HFFc6 (cell line): ENCODE measurements at places on chromosomes 2 and 18.

- no peak overlapping the region for H3K27ac ChIP-seq
- no peaks in the 10 kb centered on the region for H3K4me1 ChIP-seq
- DNase-seq, result no peak
- no peaks in the 10 kb centered on the region for H3K36me3 ChIP-seq
- no peak overlapping the region for H3K4me3 ChIP-seq
- H3K27me3 ChIP-seq, result peaks cover 17% of the 10 kb centered on the region
These were observed 34.8 kb downstream of the GATA6 start for GRCh38 chr18:22204214-22204536.

DNA sequence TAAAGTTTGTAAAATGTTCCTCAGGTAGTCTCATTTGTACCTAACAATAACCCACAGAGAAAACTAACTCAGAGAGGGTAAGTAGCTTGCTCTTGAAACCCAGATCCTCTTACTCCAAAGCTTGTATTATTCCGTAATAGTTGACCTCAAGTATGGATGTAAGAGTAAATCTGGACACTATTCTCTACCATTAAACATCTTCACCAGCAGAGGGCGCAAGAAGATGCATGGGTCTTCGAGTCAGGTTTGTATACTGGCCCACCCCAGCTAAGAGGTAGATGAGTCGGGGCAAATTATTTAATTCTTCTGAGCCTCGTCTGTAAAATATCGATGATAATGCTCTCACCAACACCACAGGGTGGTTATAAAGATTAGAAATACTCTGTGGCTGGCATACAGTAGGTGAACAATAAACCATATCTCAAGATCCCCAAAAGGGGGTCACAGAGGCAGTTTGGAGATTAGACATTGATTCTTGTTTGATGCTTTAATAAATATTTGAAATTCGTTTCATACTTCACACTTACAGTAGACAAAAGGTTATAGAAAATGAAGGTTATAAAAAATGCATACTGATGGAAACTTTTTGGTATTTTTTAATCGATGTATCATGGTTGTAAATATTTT, 3.5 kb upstream of the CABLES1 start:
- H3K36me3 ChIP-seq, result no peaks in the 10 kb centered on the region
- H3K27me3 ChIP-seq, result no peaks in the 10 kb centered on the region; the same call in 1 of the 2 replicates
- peak; percentile 65 for DNase-seq
- 0 out of 2 replicates have a peak, but pooled peaks cover 11% of the 10 kb centered on the region for H3K4me1 ChIP-seq

- H3K27ac ChIP-seq, result peak overlapping the region; percentile 95
- DNase-seq, result peak; percentile 75
- peaks cover 4% of the 10 kb centered on the region for H3K36me3 ChIP-seq
- H3K27me3 ChIP-seq, result no peaks in the 10 kb centered on the region
- H3K4me3 ChIP-seq, result peak overlapping the region; percentile 43
- peaks cover 83% of the 10 kb centered on the region for H3K4me1 ChIP-seq
These were observed 35.5 kb downstream of the EFEMP1 start for GRCh38 chr2:55887901-55888624.

DNA sequence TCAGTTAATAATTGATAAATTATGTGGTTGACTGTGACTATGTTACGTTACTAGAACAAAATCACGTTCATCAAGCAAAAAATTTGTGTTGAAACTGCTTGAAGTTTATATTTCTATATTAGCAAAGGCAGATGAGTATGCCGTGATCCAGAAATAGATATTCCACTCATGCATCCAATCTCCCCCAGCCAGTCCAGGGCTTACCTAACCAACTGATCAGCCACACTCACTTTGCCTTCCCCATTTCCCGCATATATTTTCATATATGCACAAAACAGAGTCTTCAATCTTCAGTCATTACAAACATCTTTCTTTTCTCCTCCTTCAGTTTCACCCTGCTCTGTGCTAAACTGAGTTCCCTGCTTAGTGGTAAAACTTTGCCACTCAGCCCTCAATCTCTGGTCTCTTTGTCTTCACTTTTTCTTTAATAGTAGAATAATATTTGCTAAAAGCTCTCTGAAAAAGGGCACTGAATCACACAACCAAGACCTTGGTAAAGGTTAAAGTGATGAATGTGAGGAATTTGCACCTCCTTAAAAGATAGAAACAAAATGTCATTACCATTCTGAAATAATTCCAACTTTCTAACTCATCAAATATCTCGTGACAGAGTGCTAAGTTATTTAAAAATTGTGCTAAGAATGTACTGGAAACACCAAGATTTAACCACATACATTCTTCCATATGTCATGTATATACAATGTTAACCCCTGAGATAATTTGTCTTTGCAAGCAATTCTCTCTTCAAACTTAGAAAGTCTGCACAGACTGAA, 893.2 kb upstream of the CRIM1 start:
- no peaks in the 10 kb centered on the region for H3K27me3 ChIP-seq
- no peak overlapping the region; the same call in 1 of the 2 replicates for H3K4me3 ChIP-seq
- H3K4me1 ChIP-seq, result no peaks in the 10 kb centered on the region
- no peak overlapping the region for H3K27ac ChIP-seq
- DNase-seq, result no peak

DNA sequence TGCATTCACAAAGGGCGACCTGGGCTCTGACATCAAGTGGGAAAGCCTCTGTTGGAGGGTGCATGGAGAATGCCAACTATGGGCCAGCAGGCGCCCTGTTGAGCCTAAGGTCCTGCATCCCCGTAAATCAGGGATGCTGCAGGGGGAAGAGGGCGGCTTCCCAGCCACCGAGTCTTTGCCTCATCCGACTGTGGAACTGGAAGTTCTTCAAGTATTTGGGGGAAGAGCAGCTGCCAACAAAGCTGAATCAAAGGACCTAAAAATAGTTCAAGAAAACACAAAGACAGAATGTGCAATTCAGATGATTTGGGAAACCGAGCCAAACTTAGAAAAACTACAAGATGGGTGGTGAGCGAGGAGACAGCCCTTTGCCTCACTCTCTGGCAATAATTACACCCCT, 281.1 kb upstream of the MGAT5 start:
- peak; percentile 57 for DNase-seq
- H3K4me3 ChIP-seq, result peak overlapping the region; percentile 55
- peaks cover 82% of the 10 kb centered on the region for H3K4me1 ChIP-seq
- H3K27ac ChIP-seq, result peak overlapping the region; percentile 44; the same call in 1 of the 2 replicates

- H3K27ac ChIP-seq, result peak overlapping the region; percentile 100
- DNase-seq, result peak; percentile 4
- H3K4me1 ChIP-seq, result peaks cover 45% of the 10 kb centered on the region
- H3K4me3 ChIP-seq, result peak overlapping the region; percentile 90
- H3K27me3 ChIP-seq, result peaks cover 2% of the 10 kb centered on the region
These were observed 266 bp downstream of the KDM3A start for GRCh38 chr2:86441392-86441881.

GRCh38 chr2:85777441-85777861, 23.7 kb downstream of the ATOH8 start:
- H3K36me3 ChIP-seq, result peaks cover 34% of the 10 kb centered on the region
- no peak overlapping the region for H3K27ac ChIP-seq
- peaks cover 5% of the 10 kb centered on the region for H3K27me3 ChIP-seq
- no peak for DNase-seq
- H3K4me1 ChIP-seq, result peaks cover 26% of the 10 kb centered on the region

DNA sequence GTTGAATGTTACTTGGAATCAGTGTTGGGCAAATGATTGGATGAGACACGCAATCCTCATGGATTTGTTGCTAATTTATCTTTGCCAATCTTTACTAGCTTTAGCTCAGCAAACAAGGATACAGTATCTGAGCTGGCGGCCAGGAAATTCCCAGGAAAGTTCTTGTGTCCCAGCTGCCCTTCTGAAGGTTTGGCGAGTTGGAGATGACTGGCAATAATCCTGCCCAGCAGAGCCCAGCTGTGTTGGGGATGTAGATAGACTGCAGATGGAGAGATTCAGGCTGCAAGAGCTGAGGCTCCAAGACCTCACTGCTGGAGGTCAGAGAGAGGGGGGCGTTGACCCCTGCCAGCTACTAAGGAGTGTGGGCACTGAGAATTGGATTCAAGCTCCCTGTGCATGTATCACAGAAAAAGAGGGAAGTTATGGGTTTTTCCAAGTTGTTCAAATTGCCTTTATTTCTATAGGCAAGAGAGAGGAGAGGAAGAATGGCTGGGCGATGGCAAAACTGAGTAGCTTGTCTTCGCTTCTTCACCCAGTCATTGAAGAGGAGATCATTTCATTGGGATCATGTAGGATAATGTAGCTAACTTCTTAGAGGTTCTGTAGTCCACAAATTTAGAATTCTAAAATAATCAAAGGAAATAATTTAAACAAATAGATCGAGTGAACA, 506.8 kb upstream of the LRATD1 start:
- no peak overlapping the region for H3K27ac ChIP-seq
- no peak overlapping the region for H3K4me3 ChIP-seq
- H3K4me1 ChIP-seq, result no peaks in the 10 kb centered on the region

DNA sequence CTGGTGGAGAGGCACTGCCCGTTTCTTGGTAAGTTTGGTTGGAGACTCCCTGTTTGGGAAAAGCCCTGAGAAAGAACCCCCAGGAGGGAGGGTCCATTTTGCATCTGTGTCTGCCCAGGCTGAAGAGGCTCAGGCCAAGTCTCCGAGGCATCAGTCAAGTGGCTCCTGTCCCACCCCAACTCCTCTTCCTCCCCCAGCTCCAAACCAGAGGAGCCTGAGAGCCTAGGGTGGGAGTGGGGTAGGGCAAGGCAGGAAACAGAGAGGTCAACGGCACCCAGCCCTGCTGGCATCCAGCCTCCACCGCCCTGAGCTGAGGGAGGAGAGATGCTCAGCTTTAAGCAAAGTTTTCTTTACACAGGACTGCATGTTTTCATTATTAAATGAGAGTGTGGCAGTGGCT, 38.2 kb downstream of the CYP27C1 start:
- H3K4me1 ChIP-seq, result peaks cover 3% of the 10 kb centered on the region
- no peak for DNase-seq
- H3K27me3 ChIP-seq, result peaks cover 18% of the 10 kb centered on the region
- H3K36me3 ChIP-seq, result peaks cover 17% of the 10 kb centered on the region
- no peak overlapping the region for H3K27ac ChIP-seq
- H3K4me3 ChIP-seq, result no peak overlapping the region

- H3K4me3 ChIP-seq, result no peak overlapping the region
- DNase-seq, result no peak
- H3K27ac ChIP-seq, result no peak overlapping the region
- peaks cover 29% of the 10 kb centered on the region for H3K27me3 ChIP-seq
These were observed 64.9 kb downstream of the AFF3 start for GRCh38 chr2:100077456-100077855.

GRCh38 chr2:98472132-98472650, 27.5 kb downstream of the INPP4A start:
- H3K27me3 ChIP-seq, result no peaks in the 10 kb centered on the region; the same call in 1 of the 2 replicates
- H3K27ac ChIP-seq, result no peak overlapping the region
- H3K4me1 ChIP-seq, result peaks cover 13% of the 10 kb centered on the region
- DNase-seq, result no peak
- no peak overlapping the region for H3K4me3 ChIP-seq

DNA sequence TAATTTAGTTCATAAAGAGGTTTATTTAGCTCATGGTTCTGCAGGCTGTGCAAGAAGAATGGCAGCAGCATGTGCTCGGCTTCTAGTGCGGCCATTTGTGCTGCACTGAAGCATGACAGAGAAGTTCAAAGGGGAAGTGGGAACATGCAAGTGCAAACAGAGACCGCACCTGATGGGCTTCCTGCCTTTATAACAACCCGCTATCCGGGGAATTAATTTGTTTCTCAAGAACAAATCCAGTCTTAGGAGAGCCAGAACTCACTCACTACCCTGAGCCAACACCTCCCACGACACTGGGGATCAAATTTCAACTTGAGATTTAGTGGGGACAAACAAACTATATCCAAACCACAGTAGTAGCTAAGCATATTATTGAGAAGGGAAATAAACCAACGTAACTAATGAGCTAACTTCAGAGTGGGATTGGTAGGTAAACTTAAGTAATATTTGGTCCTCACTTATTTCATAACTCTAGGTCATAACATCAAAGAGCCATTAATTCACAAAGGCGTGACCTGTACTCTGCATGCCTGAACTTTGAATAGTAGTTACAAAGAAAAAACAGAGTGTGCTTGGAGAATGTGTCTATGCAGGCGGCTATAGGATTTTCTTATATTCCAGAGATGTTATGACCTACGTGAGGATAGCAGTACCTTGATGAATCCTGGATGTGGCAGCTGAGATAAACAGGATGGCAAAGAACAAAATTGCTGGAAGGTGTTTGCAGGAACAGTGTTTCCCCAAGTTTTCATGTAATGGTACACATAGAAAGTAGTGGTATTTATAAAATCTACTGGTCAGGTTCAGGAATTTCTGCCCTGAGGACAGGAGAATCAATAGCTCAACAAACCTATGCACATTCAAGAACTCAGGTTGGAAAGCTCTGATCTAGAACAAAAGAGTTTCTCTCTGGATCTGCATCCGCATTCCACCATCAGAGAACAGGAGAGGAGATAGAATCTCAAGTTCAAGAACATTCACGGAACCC, 845.9 kb upstream of the ID2 start:
- no peak for DNase-seq
- H3K27ac ChIP-seq, result no peak overlapping the region
- H3K36me3 ChIP-seq, result no peaks in the 10 kb centered on the region
- H3K27me3 ChIP-seq, result no peaks in the 10 kb centered on the region; the same call in 1 of the 2 replicates
- peaks cover 11% of the 10 kb centered on the region for H3K4me1 ChIP-seq

- no peak for DNase-seq
- peaks cover 7% of the 10 kb centered on the region; the same call in 1 of the 2 replicates for H3K27me3 ChIP-seq
- no peak overlapping the region for H3K27ac ChIP-seq
- H3K4me1 ChIP-seq, result peaks cover 10% of the 10 kb centered on the region
These were observed 86.4 kb upstream of the HK2 start for GRCh38 chr2:74747411-74748080.

DNA sequence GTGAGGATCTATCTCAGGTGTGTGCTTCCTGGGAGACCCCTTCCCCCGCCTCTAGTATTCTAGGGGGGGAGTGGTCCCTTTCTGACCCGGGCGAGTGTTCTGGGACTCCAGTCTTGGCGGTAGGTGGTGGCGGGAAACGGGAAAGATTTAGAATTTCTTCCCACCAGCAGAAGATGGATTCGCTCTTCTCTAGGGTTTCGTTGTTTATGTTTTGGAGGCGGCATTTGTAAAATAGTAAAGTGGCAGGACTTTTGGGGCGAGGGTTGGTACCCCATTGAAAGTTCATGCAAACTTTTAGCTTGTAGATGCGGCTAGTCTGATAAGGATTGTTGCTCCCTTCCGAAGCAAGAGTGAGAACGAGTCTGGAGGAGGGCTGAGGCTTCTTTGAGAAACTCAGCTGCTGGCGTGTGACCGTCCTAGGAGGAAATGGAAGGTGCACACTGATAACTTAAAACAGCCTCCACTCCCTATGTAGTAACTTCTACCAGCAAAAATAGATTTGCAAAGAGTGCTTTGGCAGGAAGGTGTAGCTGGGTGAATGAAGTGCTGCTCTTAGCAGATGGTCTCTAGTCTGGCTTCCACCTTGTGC, 412 bp downstream of the GPD2 start:
- H3K4me1 ChIP-seq, result peaks cover 54% of the 10 kb centered on the region
- H3K27ac ChIP-seq, result peak overlapping the region; percentile 97
- DNase-seq, result no peak
- peaks cover 2% of the 10 kb centered on the region for H3K27me3 ChIP-seq
- peaks cover 25% of the 10 kb centered on the region for H3K36me3 ChIP-seq

GRCh38 chr2:54611830-54612545, 111.5 kb upstream of the EML6 start:
- no peak for DNase-seq
- no peaks in the 10 kb centered on the region for H3K27me3 ChIP-seq
- peaks cover 21% of the 10 kb centered on the region for H3K36me3 ChIP-seq
